ENCODE measurements at places on chromosomes 12 and 14.

- no peak for DNase-seq
Measured at GRCh38 chr14:84080944-84081343, 1449.0 kb upstream of the FLRT2 start.

DNA sequence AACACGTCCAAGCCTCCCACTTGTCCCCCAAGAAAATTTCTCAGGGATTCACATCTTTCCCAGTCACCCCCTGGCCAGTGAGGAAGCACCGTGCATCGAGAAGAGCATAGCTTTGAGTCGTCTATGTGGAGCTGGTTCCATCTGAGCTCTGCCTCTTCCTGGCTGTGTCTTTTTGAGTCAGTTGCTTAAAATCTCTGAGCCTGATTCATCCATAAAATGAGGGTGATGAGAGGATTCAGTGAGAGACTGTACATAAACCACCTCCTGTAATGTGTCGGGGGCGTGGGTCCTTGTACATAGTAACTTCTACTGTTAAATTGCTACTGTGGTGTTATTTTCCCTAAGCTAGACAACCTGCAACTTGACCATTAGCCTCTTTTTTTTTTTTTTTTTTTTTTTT, 13.8 kb downstream of the CD9 start:
- no peak for DNase-seq

DNA sequence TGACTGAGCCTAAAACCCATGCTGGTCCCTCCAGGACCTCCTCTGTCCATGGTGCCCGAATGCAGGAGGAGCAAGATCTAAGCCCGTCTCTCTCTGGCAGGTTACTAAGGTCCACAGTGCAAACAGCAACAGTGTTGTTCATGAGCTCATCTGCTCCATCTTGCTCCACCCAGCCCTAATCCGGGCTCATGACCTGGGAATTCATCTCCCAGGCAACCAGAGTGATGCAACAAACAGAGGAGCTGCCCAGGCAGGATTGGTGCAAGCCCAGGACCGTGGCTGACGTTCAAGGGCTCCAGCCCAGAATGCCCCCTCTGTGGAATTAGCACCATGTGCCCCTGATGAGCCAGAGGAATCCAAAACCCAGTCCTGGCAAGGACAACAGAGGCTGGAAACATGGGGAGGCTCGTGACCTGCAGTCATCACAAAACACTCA, 29.9 kb downstream of the HSPB8 start:
- no peak for DNase-seq

- no peak for DNase-seq
Measured at GRCh38 chr12:104609445-104609844, 152.7 kb downstream of the CHST11 start.

- no peak for DNase-seq
Measured at GRCh38 chr12:22709292-22709691, 84.3 kb downstream of the ETNK1 start.

- no peak for DNase-seq
Measured at GRCh38 chr14:94029265-94029664, 3.1 kb downstream of the OTUB2 start.

DNA sequence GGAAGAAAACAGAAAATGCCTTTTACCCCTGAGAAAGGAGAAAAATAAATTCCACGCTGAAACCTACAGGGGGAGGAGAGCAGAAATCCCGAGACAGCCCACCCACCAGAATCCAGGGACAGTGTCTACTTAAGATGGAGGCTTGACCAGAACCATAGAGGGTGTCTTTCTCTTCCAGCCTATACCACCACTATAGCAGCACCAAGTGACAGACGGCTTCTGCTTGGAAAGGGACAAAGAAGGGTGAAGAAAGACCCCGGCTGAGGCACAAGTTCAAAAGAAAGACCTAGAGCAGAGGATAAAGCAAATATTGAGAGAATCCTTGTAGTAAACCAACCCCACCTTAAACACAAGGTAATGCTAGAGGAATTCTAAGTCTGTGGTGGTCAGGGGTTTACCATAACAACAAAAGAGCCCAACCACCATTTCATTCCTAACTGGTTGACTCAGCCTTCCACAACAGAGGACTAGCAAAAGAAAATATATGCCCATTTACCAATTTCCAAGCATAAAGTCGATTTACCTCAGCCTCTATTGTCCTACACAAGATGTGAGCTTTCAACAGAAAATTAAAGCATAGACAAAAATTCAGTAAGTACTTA, 105.3 kb upstream of the FOXG1 start:
- no peak for DNase-seq

- DNase-seq = no peak
Measured at GRCh38 chr14:80047761-80048160, 163.5 kb downstream of the DIO2 start.

- DNase-seq = no peak
Measured at GRCh38 chr12:108589028-108589839, 8.7 kb downstream of the TMEM119 start.

DNA sequence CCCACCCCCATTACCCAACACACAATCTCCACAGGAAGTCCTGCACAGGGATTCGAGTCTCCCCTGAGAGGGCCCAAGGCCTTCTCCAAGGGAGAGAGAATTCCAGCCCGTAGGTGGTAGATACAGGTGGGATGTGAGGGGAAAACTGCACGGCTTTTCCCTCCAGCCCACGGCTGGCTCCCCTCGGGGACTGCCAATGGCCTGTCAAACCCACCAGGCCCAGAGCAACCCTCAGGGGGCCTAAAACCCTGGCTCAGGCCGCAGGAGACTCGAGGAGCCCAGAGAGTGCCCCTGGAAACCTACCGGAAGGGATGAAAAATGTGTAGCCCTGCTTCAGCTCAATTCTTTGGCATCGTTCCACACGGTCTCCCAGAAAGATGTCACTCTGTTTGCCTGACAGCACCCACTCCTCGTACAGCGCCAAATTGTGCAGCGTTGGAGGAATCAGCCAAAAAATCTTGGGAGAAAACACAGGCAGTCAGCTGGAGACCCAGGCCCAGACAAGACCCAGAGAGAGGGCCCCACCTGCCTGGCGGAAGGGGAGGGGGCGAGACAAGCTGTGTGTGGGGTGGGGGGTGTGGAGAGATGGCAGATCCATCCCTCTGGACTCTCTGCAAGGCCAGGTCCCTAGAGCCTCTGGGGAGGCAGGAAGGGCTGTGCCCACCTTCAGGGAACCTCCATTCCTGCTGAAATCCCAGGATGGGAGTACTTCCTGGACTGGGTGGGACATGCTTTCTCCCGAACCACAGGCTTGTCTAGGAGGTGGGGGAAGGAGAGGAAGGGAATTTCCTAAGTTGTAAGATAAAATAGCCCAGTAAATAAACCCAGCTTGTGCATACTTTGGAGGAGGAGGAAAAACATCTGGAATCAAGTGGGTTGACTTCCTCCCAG, 48.1 kb downstream of the KDM2B start:
- no peak for DNase-seq

DNA sequence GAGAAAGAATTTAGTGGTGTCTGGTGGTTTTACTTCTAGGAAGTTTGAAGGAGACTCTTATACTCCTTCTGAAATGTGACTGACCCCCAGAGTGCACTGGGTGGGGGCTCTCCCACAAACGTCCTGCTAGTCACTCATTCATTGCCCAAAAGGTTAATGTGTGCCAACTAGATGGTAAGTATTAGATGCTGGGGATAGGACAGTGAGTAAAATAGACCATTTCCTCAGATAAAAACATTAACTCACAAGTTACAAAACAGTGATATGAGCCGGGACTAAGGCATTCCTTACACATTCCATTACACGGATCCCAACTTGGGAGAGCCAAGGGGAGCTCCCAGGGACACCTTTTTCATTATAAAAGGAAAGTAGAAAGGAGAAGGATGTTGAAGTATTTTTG, 185.1 kb downstream of the ATXN7L3B start:
- no peak for DNase-seq

GRCh38 chr12:83827860-83828259, 1084.7 kb downstream of the SLC6A15 start:
- DNase-seq = no peak

DNA sequence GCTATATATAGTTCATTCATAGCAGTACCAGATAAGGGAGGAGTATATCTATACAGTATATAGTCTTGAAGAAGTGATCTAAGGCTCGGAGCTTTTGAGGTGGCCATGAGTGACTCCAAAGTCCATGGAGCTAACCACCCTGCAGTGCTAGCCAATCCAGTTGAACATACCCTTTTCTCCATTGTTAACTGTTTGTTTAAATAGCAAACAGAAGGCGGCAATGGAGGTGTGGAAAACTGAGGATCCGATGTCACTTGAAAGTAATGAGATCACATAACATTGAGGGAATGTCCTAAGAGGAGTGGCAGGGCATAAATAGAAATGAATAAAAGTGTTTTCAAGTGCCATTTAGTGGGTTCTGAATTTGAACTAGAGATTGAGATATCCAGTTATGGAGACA, 12.4 kb upstream of the SNAPC1 start:
- no peak for DNase-seq

Data from stimulated activated CD4-positive, alpha-beta T cell treated with anti-CD3 and anti-CD28 coated beads, Interleukin-2, amount 100 ng/mL, for 48 hours (primary cell).